Foreskin melanocyte (primary cell): ENCODE measurements at places on chromosomes 1 and 21.

DNA sequence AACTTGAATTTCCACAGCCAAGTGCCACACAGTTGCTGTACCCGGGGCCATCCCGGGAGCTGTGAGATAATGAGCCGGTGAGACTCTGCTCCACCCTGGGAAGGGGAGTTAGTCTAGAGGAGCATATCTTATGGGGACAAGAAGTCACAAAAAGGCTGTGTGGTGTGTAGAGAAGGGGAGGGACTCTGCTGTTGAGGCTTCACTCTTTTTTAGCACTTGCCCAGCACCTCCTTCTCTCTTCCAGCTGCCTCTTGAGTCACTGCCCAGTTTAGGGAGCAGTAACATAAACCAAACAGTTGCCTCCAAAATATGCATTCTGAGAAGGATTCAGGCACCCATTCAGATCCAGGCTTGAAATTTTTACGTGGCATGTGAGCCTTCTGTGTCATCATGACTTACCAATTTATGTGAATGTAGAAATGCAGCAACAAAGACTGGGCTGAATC, 744 bp upstream of the WDR26 start:
- DNase-seq: no peak

DNA sequence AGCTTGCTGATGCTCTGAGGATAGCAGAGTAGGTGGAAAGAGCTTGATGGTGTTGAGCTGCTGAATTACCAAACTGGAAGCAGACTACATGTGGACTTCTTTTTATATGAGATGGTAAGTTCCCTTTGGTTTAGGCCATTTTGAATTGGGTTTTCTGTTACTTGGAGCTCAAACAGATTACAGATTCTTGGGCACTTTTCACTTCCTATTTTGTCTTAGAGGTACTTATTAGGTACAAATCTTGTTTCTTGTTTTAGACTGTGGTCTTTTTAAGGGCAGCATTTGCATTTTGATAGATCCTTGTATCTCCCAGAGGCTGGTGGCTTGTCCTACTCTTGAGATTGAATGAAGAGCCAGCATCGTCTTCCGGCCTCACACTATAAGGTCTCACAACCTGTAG, 70.2 kb downstream of the GADD45A start:
- no peak for DNase-seq

- DNase-seq: peak; percentile 67
Observed at GRCh38 chr1:94876362-94876761, 50.5 kb downstream of the CNN3 start.

- DNase-seq: no peak
Observed at GRCh38 chr21:46385846-46386733, 62.1 kb downstream of the PCNT start.

GRCh38 chr1:185479796-185480195, 162.8 kb upstream of the IVNS1ABP start:
- no peak for DNase-seq

GRCh38 chr1:94095744-94096469, 25.0 kb downstream of the ABCA4 start:
- no peak for DNase-seq

DNA sequence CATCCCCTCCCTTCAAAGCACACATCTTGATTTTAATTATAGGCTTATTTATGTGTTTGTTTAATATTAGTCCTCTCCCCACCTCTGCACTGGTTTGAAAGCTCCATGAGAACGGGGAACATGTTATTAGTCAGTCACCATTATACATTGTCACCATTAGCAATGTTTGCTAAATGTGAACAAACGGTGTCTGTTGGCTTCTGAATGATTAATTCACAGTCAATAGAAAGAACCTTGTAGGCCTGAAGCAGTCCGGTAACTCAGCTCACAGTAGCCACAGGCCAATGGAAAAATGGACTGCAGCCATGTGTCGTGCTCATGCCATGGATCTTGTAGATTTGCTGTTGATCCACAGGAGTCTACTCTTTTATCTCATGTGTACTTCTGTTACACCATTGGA, 49.7 kb upstream of the NHLH2 start:
- DNase-seq: no peak

DNA sequence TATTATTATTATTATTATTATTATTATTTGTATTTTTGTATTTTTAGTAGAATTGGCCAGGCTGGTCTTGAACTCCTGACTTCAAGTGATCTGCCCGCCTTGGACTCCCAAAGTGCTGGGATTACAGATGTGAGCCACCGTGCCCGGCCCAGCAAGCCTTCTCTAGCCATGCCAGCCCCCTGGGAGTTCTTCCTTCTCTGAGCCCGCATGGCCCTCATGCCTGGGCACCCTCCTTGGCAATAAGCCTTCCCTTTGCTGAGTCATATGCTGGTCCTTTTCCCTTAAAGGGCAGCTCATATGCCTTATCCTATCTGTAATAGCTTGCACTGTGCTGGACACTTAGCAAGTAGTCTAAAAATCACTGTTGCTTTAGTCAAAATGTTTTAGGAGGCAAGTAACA, 8.5 kb upstream of the NBL1 start:
- DNase-seq: peak; percentile 53

GRCh38 chr1:228039986-228040385, 33.2 kb downstream of the WNT3A start:
- no peak for DNase-seq

GRCh38 chr21:34530261-34530660, 18.3 kb upstream of the KCNE1 start:
- no peak for DNase-seq

- no peak for DNase-seq
Observed at GRCh38 chr1:84598418-84598817, 24.2 kb upstream of the CTBS start.

- no peak for DNase-seq
Observed at GRCh38 chr1:216346526-216346925, 76.7 kb downstream of the USH2A start.

DNA sequence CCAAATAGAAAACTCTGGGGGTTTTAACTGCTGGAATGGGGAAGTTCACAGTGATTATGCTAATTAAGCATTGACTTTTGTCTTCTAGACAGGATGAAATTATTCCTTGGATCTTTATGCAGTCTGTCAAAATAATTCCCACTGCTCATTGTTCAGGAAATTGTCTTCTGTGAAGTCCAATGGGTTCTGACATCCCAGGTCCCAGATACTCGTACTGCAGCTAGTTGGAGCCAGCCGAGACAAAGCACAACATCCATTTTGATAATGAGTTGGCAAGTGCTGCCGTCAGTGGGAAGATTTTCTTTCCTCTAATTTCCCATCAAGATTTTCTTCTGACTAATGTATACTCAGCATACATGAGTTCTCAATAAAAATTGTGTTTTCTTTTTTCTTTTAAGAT, 17.3 kb upstream of the B3GALT5 start:
- no peak for DNase-seq

DNA sequence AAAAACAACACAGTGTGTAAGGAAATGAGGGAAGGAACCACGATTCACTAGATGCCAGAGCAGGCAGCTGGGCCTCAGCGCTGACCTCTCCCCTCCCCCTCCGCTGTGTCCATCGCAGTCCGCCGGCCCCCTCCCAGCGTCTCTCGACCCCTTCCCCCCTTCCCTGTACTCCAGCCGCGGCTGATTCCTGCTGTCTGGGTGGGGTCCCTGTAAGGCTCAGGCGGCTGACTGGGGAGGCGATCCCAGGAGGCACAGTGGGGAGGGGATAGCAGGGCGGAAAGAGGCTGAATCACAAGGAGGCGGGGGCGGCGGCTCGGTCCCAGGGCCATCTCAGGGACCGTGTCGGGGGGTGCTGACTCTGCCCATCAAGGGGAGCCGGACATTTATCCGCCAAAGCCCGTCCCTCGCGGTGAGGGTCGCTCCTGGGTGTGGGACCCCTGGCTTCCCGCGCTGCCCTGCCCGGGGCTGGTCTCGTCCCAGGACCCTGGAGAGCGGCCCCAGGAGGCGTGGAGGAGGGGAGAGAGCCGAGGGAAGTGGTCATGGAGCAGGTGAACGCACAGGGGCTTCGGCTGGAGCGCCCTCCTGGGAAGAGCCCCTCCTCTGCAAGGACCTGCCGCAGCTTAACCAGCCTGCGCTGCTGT, 241.9 kb downstream of the PTPRU start:
- no peak for DNase-seq

DNA sequence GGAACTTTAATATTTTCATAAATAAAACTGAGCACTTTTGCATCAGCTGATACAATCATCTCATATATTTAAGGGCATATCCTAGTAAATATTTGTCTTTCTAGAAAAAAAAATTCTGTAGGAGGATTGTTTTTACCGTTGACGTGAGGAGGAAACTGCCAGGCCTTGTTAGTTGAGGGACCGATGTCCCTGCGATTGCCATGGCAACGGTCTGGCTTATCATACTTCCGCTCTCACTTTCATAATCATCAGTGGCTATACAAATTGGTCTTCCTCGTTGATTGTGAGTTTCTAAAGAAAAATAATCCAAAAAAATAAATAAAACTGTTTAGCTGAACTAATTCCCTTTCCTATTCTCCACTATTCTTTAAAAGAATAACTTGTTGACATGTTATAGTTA, 69.3 kb upstream of the ANGPTL3 start:
- no peak for DNase-seq

DNA sequence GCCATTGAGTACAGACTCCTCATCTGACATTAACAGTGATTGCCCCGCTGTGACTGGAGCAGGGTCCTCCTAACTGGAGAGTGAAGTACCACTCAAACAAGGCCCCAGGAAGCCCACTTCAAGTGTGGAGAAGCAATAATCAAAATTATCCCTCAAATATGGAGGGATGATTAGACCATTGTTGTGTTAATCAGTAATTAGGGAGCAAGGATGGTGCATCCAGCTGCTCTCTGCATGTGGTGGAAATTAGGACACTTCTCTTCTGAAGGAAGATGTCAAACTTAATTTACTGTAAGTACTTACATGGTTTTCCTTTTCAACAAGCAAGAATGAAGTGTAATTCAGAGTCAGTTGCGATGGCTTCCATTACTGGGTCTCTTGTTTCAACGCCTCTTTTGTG, 3.4 kb upstream of the ZP4 start:
- DNase-seq: no peak

DNA sequence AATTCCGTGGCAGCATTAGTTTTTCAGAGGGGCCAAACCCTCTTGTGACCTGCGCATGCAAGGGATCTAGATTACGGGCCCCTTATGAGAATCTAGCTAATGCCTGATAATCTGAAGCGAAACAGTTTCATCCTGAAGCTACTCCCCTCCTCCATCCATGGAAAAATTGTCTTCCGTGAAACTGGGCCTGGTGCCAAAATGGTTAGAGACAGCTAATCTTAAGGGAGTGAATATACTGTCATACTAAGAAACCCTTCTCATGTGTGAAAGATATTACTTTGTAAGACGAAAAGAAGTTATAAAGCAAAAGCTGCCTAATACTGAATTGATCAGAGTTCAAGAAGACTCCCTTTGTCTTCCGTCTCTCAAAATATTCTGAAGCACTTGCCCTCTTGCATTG, 166.3 kb downstream of the DUSP10 start:
- DNase-seq: no peak

- DNase-seq: no peak
Observed at GRCh38 chr21:15772654-15773053, 42.9 kb downstream of the USP25 start.

GRCh38 chr1:60694980-60695379, 387.4 kb upstream of the NFIA start:
- DNase-seq: no peak

- DNase-seq: no peak
Observed at GRCh38 chr1:112464501-112464900, 44.3 kb upstream of the WNT2B start.

GRCh38 chr1:116768416-116769103, 14.3 kb downstream of the CD2 start:
- DNase-seq: no peak

- no peak for DNase-seq
Observed at GRCh38 chr1:179380299-179380698, 14.5 kb downstream of the AXDND1 start.

GRCh38 chr1:30816211-30817076, 58.9 kb upstream of the LAPTM5 start:
- peak; percentile 98 for DNase-seq

DNA sequence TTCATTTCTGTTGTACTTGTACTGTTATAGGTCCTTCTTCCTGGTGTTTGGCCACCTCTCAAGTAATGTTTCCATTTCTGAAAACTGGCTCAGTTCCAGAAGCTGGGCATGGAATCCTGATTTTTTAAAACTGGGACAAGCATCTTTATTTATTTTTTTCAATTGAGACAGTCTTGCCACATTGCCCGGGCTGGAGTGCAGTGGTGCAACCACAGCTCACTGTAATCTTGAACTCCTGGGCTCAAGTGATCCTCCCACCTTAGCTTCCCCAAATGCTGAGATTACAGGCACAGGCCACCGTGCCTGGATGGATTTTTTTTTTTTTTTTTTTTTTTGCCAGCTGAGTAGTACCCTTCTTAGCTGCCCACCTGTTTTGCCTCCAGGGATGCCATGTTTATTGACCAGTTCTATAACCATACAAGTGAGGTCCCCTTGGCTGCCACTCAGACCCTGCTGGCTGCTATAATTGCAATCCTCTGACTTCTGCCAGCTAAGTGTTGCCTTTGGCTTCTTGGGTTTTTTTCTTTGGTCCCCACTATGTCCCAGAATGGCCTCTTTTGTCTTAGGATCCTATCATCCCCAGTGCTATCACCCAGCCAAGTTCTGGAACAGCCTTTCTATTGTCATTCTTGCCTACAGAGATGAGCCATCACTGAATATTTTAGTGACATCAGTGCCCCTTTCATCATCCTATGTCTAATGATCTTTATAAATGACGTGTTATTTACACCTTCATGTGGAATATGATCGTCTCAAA, 3.9 kb upstream of the DIP2A start:
- no peak for DNase-seq

DNA sequence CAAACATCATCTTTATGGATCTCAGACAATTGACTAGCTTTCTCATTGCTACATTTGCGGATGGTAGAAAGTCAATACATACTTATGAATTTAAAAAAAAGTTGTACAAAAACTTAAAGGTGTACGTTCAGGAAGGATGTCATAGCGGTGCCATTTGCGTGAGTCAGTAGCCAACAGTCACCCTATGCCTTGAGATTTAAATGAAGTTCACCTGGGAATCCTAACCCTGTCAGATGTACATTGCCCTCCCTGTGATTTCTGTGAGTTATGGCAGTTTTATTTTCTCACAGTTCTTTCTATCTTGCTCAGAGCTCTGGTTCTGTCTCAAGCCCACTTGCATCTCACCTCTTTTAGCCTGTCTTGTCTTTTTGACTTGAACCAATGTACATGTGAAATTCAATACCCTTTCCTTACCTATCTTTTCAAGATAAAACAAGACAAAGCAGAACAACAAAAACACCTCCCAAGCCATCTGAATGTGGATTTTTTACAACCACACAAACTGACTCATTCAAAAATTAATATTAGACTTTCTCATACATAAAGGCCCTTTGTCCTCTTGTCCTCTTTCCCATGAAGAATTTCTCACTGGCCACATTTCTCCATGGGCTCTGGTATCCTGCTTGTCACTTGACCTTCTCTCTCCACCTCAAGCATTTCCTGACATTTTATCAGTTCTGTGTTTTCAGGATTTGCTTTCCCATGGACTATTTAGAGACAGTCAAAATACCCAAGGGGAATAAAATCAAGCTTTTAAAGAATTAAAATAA, 25.3 kb upstream of the ZNF697 start:
- DNase-seq: peak; percentile 99
